CD4-positive, alpha-beta T cell treated with Interleukin-4 for 1 hour (primary cell): ENCODE measurements at places on chromosomes 7 and 10.

DNA sequence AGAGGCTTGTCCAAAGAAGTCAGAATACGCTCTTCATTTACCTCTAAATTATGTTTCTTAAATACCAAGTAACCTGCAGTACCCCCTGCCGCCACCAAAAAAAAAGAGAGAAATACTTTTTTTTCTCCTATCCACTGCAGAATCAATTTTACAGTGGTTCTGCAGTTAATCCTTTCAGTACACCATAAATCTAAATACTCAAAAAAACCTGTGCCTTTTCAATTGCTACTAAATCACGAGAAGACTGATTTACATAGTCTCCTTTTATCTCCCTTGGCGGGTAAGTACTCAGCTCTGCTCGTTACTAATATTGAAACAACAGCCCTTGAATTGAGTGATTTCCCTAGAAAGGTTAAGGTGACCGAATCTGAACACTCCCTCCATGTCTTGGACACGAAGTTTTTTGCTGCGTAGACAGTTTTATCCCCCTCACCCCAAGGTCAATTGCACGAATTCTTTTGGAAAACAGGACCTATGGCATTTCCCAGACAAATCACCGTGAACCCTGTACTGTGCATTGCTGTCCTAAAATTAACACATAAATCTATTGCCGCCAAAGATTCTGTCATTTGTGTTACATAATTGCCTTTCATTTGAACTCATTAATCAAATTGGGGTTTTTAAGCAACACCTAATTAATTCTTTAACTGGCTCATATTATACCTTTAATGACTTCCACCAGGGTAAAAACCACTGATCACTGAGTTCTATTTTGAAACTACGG lies 512 bp upstream of the VIM start:
- no peak for DNase-seq

DNA sequence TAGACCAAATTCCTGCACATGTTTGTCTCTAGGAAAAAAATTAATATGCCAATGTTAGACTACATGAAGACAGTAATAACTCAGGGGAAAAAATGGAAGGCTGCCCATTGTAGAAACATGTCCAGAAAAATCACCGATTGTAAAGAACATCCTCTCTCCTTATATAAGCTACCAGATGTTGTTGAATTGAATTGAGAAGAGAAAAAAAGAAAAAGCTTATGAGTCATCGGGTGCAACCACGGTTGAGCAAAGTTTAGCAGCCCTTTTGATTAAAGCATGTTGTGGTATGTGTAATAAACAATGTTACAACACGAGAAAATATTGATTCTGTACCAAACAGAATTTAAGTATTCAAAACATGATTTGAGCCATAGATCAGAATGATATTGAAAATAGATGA lies 102.3 kb upstream of the ARHGAP21 start:
- DNase-seq: no peak

DNA sequence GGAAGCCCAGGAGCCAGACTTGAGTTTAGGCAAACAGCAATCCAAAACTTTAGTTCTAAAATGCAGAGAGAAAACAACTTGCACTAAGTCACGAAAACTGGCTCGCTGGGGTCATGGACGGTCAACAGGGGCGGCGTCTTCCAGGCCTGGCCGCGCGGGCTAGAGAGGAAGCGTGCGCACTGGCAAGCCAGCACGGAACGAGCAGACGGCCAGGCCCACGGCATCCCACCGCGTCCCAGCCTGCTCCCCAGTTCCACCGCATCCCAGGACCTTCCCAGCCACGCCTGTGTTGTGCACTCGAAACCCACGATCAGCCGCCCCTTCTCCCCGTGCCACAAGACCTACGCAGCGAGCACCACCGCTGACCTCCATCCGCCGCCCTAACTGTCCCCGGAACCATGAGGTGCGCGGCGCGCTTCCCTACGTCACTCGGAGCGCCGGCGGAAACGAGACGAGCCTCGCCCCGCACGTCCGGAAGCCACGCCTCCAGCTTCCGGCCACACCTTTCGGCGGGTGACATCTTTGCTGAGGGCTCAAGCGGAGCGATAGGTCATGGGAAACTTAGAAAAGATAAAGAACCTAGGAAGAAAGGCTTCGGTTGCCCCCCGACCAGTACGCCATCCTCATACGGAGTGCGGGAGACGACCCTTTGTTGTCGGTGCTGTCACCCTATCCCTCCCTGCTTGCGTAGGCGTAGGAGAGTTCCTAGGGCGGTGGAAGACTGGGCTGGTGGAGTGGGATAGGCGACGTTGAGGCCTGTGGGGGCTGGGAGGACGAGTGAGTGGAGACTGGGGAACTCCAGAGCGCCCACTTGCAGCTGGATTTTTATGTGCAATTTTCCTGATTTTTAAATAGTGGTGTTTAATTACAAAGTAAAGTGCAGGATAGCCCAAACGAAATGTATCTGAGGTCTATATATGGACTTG lies at the start of gene TBRG4:
TSS of gene TBRG4 (minus strand) at position 400 of the 926 bp plus-strand sequence. CDS start 2,460 bp downstream, outside the sequence.
- DNase-seq: peak; percentile 94

- no peak for DNase-seq
Measured at GRCh38 chr10:59752278-59752940, 846 bp downstream of the MRLN start.

- no peak for DNase-seq
Measured at GRCh38 chr10:72068901-72069446, 19.4 kb downstream of the SPOCK2 start.

GRCh38 chr7:981793-982510 lies 1.0 kb upstream of the CYP2W1 start:
- DNase-seq: no peak

DNA sequence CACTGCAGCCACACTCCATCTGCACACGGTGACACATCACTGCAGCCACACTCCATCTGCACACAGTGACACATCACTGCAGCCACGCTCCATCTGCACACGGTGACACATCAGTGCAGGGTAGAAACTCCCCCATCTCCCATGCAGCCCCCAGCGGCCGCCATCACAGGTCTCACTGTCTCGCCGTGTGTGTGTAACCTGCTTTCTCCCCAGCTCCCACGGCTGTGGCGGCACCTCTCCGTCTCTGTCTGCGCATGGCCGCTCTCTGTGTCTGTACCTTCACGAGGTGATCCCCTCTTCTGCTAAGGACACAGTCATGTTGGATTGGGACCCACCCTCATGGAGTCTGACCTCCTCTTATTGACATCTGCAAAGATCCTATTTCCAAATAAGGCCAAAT lies 527.4 kb downstream of the PTPRN2 start:
- DNase-seq: no peak

GRCh38 chr10:60208676-60209269 lies 180.9 kb downstream of the ANK3 start:
- DNase-seq: peak; percentile 11

DNA sequence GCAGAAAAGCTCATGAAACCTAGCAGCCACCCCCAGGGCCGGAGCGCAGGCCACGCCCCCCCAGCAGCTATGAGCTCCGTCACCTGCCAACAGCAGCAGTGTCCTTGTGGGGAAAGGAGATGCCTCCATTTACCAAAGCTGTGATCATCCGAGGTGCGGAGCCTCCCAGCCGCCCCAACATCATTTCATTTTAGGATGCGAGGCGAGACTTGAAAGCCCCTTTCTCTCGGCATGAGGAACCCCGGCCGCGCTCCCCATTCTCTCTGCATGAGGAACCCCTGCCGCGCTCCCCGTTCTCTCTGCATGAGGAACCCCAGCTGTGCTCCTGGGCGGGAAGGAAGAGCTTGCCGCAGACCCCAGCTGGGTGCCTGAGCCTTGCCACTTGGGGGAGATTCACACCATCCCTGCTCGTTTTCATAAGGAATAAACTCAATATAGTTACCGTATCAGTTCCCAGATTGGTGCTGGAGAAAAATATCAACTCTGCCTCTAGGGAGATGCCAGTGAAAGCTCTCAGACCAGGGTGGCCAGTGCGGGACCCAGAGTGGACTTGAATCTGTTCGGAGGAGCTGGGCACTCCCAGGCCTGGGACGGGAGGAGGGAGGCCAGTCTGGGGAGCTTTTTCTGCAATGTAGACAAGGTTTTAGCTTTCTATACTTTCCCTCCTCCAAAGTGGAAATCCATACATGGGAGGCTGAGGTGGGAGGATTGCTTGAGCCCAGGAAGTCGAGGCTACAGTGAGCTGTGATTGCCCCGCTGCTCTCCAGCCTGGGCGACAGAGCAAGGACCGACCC lies 35.0 kb downstream of the JAKMIP3 start:
- DNase-seq: peak; percentile 6

- DNase-seq: no peak
Measured at GRCh38 chr7:35704261-35704660, 9.3 kb upstream of the HERPUD2 start.

- DNase-seq: no peak
Measured at GRCh38 chr7:44291066-44291732, 34.2 kb downstream of the CAMK2B start.
